RCC 7860 (cell line): ENCODE measurements at places on chromosomes 7 and 10.

GRCh38 chr10:105969884-105970377 lies 1194.6 kb downstream of the SORCS1 start:
- no peak for DNase-seq

GRCh38 chr10:79058899-79059841 lies 9.6 kb upstream of the ZMIZ1 start:
- DNase-seq: no peak

DNA sequence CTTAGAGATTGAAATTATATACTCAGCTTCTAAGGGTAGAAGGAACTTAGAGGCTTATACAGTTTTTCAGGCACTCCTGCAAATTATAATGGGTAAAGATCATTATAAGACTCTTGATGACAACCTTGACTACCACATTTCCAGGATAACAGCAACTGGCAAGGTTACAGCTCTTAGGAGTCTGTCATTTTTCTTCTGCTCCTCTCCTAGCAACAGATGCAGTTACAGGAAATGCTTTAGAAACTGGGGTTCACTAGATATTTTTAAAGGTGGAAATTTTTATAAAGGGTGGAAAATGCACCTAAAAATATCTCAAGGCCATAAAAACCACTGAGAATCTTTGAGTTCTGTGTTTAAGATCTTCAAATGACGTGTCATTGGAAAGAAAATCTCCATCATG lies 185.8 kb downstream of the RELN start:
- DNase-seq: no peak

DNA sequence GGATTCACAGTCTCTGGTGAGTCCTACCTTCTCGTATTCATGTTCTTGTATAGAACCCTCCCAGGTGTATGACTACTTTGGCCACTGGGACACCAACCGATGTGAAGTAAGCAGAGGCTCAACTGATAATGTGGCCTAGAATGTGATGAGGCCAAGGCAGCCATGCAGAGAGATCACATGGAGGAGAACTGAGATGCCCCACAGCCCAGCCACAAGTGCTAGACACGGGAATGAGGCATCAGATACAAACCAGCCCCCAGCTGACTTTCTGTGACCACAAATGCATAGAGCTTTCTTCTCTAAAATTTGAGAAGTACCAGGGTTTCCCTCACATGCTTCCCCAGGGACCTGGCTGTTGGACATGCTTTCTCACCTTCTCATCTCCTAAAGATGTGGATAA lies 375.7 kb downstream of the CCSER2 start:
- no peak for DNase-seq

- no peak for DNase-seq
Observed at GRCh38 chr10:47027108-47027783, 116.0 kb downstream of the PTPN20 start.

DNA sequence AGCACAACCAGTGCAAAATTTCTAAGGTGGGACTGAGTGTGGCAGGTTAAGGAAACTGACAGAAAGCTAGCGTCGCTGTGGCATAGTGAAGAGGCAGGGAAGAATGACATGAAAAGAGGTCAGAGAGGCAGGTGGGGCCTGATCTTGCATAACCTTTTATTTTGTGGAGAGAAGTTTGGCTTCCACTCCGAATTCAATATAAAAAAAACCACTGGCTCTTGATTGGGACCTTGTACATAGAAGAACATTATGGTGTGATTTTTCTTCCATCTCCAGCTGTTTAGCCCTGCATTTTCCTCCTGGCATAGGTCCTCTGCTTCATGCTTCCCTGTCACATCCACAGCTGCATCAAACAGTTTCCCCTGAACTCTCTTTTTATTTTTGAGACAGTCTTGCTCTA lies 170.5 kb upstream of the MEOX2 start:
- no peak for DNase-seq

DNA sequence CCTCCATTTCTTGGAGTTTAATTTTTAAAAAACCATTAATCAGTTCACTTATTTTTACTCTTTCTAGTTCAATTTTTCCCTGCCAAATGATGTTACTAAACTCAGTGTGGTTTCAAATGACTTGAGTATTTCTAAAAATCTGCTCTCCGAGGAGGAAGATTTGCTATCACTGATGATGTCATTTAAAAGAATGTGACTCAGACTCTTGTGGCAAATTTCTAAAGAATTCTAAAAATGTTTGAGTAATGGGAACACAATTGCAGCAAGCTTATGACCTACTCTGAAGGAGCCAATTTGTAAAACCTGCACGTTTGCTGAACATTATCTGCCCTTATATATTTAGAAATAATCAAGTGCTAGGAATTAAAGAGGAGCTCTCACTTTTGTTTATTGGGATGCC lies 88.6 kb downstream of the SPAG6 start:
- peak; percentile 92 for DNase-seq

DNA sequence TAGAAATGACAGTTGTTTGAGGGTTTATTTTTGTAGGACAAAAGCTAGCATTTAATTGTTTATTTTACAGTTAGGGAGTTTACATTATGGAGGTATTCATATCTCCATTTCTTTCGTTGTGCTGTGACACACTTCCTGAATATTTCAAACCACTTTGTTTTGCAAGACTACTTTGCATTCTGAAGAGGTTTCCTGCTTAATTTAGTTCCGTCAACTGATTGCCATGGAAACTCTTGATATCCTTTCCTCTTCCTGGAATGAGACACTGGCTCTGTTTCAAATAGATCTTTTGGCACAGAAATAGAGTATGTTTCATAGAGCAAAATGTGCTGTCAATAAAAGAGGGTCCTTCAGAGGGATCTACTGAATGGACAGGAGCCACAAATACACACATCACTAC lies 159.5 kb upstream of the AGR3 start:
- no peak for DNase-seq

- DNase-seq: no peak
Observed at GRCh38 chr10:8039321-8039881, 15.1 kb upstream of the GATA3 start.

- DNase-seq: no peak
Observed at GRCh38 chr10:129936266-129936922, 27.7 kb downstream of the EBF3 start.

DNA sequence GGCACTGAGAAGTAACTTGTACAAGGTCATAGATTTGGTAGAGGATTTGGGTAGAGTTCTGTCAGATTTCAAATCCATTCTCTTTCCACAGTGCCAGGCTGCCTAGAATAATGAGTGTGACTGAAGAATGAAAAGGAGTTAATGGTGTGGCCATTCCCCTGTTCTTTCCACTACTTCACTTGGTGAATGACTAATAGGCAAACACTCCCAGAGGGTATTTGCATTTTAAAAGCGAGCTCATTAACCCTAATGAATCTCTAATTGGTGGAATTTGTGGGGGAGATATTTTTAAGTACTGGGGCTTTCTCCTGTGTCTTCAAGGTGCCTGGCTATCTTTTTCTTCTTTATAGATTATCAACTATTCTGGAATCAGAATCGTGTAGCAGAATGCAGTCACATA lies 74.8 kb upstream of the RPA3 start:
- no peak for DNase-seq

DNA sequence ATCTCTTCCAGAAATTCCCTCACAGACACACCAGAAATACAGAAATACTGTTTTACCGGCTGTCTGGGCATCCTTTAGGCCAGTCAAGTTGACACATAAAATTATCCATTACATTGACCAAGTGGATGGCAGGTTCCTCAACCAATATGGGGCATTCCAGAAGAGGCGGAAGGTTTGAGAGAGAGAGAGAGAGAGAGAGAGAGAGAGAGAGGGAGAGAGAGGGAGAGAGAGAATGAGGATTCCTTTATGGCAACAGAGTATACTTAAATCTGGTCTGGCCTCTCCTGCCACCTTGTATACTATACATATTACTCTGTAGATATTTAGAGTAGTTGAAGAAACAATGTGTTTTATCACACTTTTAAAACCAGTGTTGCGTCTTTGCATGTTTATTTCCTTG lies 214.1 kb downstream of the CAMK1D start:
- no peak for DNase-seq

DNA sequence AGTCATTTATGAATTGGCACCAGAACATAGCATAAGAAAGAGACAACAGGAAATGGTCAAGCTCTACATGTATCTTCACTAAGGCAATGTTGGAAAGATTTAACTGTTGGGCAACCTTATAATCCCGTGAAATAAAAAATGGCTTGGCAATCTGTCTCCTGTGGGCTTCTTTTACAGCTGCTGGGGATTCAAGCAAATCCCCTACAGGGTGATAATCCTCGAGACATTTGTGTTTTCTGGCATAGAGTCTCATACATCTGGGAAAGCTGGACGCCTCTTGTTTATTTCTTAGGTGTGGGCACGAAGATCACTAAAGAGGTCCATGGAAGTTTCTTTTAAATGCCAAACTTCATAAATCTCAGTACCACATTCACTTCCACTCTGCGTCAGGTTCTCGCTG lies 82.2 kb upstream of the GPR141 start:
- DNase-seq: no peak

DNA sequence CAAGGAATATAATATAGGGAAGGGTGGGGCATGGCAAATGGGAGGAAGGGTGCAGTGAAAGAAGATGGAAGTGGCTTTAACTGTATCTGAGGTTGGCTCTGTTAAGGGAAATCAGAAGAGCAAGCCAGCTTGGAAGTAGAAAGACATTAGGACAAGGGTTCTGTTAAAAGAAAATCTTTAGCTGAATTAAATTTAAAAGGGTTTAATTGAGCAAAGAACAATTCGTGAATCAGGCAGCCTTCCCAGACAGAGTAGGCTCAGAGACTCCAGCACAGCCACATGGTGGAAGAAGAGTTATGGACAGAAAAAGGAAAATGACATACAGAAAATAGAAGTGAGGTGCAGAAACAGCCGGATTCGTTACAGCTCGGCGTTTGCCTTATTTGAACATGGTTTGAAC lies 42.0 kb downstream of the FAM13C start:
- DNase-seq: no peak

DNA sequence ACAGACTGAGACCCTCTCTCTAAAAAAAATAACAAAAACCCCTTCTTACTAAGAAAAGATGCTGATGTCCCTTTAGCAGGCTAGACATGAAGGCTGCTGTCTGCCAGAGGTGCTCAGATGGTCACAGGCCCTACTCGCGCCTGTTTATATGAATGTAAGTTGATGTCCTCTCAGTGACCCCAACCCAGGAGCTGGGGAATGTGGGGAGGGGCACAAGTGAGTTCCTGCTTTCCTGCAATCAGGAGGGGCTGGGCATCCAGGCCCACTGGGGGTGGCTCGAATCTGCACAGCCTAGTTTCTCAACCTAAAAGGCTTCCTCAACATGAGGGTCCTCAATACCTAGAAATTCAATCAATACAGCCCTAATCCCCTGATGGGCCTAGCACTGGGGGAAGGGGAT lies 12.1 kb upstream of the SLC29A3 start:
- no peak for DNase-seq

DNA sequence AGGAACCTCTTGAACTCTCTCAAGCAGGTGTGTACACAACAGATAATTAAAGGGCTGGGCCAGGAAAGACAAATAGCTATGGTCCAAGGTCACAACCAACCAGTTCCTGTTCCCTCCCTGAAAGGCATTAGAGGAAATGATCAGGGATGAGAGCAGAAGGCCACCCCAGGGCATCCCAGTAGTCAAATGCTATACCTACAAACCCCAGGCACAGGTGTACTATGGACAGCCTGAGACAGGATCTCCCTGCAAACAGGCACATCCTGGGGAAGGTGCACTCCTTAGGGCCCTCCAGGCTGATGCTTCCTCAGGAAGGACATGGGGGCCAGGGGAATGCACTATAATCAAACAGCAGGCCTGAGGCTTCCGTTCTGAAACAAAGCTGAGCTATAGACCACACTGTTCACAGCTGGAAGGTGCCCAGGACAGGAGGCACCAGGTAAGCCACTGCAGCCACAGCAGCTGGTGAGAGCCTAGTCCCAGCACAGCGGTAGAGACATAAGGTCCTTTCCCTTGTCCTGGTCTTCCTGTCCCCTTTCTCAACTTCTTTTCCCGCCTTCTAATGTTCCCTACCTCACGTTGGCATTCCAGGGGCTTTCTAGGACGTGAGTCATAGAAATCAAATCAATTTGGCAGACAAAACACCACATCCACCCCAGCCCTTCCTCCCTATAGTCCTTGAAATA lies 13.3 kb downstream of the PARP12 start:
- DNase-seq: no peak

- no peak for DNase-seq
Observed at GRCh38 chr10:72449941-72450441, 95.3 kb upstream of the DNAJB12 start.

GRCh38 chr10:45564303-45564959 lies 108.1 kb downstream of the ZFAND4 start:
- DNase-seq: no peak

DNA sequence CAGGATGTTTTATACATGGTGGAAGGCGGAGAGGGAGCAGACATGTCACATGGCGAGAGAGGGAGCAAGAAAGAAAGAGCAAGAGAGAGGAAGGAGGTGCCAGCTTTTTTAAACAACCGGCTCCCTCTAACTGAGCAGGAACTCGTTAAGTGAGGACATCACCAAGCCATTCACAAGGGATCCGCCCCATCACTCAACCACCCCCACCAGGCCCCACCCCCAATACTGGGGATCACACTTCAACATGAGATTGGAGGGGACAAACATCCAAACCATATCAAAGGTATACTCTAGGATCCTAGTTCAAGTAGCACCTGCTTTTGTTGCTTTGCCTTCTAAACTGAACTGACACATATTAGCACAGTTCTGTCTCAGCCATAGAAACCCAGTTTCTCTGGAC lies 141.9 kb upstream of the KLF14 start:
- DNase-seq: no peak

DNA sequence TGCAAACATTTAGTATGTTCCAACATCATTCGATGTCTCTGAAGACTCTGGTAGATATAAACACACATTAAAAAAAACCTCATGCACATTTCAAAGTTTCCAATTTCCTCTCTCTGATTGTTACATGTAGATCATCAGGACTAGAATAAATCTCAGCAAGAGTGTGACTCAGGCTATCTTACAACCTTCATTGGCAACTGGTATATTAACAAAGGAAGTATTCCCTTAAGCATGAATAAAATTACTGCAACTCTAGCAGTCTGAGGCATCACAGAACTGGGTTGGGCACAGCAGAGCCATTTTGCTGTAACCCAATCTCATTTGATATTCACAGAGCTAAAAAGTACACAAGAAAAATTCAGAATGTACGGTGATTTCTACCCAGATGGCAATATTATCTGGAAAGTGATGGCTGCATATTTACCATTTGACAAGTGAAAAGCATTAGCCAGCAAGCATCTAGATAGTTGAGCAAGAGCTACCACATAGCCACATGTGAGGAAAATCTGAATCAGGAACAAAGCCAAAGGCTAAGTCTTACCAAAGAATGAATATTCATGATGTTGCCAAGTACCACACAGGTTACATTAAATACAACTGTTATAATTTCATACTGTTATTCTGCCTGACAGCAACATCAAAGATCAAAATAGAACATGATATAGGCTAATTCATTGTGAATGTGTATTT lies 232.2 kb downstream of the CRPPA start:
- DNase-seq: no peak

- DNase-seq: no peak
Observed at GRCh38 chr7:139192014-139192706, 38.9 kb upstream of the UBN2 start.
